ENCODE measurements at places on chromosomes 5 and 9.

DNA sequence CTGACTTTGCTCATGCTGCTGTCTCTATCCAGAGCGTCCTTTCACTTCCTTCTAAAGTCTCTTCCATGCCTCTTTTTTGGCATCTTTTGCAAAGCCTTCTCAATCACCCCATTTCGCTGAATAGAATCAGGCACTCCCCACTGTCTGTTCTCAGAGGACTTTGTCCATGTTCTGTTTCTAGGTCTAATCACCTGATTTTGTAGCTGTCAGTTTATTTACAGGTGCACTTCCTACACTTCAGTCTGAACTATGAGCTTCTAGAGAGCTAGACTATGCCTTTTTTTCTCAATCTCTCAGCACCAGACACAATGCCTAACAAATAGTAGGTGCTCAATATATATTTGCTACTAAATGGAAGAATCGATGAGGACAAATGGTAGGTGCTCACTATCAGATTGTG, 29.9 kb downstream of the TLR4 start:
- DNase-seq: no peak

- DNase-seq: no peak
Measured at GRCh38 chr5:82296929-82297328, 18.8 kb upstream of the RPS23 start.

GRCh38 chr9:5614985-5615384, 13.9 kb upstream of the RIC1 start:
- no peak for DNase-seq

DNA sequence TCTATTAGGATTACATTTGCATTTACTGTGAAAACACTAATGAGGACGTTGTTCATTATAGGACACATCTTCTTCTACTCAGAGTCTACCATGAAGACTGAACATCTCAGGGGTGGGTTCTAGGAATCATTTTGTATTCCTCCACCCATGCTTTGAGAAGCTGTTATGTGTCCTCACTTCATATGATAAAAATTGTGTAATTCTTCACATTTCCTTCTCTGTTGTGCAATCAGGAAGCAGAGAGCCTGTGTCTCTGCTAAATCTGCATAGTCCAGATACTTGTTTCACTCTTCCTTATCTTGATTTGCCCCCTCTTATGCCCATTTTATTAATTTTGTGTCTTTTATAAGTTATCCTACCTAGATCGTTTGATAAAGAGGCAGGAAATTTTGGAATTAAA, 97.8 kb upstream of the IQGAP2 start:
- no peak for DNase-seq

DNA sequence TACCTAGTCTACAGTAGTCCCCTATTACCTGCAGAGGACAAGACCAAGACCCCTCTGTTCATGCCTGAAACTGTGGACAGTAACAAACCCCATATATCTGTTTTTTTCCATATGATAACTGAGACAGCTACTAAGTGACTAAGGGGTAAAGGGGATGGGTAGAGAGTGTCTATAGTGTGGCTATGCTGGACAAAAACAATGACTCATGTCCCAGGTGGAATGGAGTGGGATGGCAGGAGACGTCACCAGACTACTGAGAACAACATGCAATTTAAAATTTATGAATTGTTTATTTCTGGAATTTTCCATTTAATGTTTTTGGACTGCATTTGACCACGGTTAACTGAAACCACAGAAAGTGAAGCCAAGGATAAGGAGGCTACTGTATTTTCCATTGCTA, 171.8 kb downstream of the AGTPBP1 start:
- DNase-seq: no peak

- DNase-seq: no peak
Measured at GRCh38 chr5:82952326-82952725, 124.9 kb downstream of the TMEM167A start.

GRCh38 chr5:154352960-154353548, 92.7 kb upstream of the SAP30L start:
- DNase-seq: no peak

GRCh38 chr9:129632460-129632859, 6.5 kb downstream of the NTMT1 start:
- no peak for DNase-seq

GRCh38 chr5:56286015-56286884, 53.1 kb upstream of the ANKRD55 start:
- DNase-seq: no peak

- DNase-seq: no peak
Measured at GRCh38 chr5:138874771-138875551, at the start of gene LRRTM2. TSS of gene LRRTM2 (minus strand) at chr5:138875335. CDS start at chr5:138874911, 424 bp downstream.

DNA sequence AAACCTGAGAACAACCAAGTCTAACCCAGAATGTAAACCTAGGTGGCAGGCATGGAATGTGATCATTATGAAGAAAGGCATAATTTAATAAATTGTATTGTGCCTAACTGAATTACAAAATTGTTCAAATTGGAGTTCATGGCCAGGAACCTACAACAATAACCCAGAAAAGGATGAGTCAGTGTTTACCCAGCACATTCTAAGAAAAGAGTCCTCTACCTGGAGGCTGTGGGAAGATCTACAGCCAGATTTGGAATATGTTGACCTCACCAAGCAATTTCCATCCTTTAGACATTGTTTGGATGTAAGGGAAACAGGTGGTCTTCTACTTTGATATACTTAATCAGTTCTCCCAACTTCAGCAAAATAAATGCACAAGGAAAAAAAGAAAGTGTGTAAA, 152.2 kb downstream of the TMEM161B start:
- DNase-seq: no peak

- DNase-seq: no peak
Measured at GRCh38 chr9:131876486-131876885, 136.6 kb upstream of the RAPGEF1 start.

DNA sequence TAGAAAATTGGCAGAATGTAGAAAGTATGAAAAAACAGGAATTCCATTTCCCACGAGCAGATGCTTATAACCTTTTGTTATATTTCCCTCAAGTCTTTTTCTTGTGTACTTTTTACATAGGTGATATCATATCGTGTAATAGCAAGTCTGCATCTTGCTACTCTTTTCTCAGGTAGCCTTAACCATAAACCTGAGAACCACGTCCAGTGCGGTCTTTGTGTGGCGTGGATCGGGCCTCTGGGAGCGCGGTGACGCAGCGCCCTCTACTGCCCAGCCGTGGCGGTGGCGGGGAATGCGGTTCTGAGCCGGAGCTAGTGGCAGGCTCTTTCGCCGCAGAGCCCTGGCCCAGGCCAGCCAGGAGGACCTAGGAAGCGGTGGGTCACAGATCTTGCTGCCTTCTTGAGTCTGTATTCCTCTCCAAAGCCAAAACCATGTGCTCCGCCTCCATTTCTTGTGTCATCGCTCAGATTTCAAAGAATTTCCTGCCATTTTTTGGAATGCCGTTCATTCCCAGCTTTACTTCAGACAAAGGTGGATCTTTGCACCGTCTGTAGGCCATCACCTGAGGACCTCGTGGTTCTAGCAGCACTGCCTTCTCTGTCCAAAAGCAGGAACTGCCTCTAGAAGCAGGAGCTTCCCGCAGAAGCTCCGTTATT, 71.9 kb downstream of the MVB12B start:
- DNase-seq: peak; percentile 47

DNA sequence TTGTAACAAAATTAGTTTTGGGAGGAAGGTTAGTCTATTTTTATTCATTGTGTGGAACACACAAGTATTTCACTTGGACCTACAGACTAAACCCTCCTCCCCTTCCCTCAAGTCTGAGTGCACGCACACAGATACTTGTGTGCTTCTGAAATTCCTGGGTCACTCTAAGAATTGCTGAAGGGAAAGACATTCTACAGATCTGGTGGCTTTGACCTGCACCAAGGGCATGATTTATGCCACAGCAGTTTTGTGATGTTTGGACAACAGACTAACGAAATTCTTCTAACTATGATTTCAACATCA, 150.5 kb downstream of the ARL15 start:
- no peak for DNase-seq

GRCh38 chr5:124745007-124745927, 1.2 kb downstream of the ZNF608 start:
- DNase-seq: no peak

DNA sequence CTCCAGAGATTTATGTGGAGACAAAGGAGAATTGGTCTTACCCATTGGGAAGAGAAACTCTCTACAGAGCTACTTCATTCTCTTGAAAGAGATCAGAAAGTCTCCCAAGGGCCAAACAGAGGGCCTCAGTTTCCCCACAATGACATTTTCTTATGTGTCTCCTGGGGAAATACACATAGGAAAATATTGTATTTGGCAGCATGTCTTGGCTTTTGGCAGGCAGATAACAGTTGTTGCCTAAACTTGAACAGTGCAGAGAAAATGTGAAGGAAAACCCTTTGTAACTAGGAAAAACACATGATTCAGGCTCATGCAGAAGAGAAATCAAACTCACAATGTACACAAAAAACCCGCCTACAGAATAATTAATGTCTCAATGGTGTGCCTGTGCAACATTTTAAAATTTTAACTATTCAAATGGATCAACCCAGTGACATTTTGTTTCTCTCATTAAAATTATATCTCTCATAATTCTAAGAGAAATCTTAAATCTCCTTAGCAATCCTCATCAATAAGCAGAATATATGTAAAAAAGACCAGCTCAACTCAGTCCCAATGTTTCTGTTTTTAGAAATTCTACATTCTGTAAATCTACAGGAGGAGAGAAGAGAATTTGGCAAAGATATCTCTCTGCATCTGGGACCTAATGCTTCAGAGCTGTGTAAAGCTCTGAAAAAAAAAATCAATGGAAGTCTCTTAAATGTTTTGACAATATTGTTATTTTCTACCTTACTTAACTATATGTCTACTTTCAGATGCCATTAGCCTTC, 205.1 kb downstream of the ADAMTSL1 start:
- no peak for DNase-seq

GRCh38 chr9:38036359-38037084, 32.5 kb downstream of the SHB start:
- peak; percentile 56 for DNase-seq

GRCh38 chr5:151204051-151204450, 19.8 kb downstream of the CCDC69 start:
- DNase-seq: no peak

- DNase-seq: no peak
Measured at GRCh38 chr9:9730174-9730573, 882.6 kb downstream of the PTPRD start.

GRCh38 chr5:55832446-55832845, 18.7 kb upstream of the IL31RA start:
- DNase-seq: no peak

DNA sequence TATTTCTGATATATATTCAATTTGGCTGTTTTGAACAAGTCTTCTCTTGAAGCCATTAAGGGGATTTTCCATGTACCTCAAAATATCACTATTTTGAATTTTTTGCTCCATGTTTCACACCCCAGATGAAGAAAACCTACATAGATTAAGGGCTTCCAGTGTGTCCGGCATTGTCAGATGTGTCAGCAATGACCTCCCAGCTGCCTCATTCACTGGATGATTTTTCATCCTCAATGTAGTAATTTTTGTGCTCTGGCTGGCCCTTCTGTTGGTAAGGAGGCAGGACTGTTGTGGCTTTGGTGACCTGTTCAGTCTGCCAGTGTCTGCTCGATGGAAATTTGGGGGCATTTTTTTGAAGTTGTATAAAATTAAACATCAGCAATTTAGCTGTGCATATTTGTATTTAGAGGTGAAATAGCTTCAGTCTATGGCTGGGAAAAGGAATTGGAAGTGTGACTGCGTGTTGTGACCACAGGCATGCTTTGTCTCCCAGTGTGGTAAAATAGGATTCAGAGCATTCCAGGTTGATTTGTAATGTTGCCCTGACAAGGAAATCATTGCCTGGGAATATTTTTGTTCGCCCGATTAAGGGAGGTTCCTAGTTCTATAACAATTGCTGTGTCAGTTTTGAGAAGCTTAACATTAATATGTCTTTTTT, 312.4 kb downstream of the ARHGEF28 start:
- DNase-seq: no peak

DNA sequence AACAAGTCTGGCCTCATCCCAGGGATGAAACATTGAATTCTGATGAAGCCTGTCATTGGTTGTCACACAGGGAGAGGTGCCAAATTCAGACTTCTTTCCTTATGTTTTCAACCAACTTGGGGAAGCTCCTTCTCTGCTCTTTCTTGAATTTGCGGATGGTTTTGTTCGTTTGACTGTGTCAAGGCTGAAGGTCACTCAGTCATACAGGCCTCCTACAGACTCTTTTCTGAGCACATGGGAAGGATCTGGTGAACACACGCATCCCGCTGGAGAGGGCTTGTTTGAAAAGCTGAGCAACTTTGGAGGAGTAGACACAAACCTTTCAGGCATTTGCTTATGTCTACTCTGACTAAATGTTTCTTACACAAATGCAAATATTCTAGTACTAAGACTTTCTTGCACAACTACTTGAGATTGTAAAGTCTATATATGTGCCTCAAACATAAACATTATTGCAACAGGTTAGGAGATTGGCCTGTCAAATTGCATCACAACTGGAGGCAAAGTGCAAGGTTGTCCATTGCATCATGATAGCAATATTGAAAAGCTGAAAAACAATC, 151.5 kb upstream of the NR3C1 start:
- no peak for DNase-seq

DNA sequence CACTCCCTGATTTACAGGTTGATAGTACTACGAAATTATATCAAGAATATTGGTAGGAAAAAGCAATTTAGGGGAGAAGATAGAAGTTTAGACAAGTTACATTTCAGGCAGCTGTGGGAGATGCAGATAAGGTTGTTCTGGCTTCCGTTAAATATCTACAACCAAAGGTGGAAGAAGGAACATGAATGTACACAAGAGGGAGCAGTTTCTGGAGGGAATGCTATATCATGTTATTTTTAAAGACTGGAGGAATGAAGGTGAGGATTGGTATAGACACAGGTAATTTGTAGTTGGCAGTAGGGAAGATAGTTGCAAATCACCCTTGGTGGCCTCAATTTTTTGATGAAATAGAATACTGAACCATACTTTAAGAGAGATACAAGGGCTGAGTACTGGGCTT, 187.3 kb upstream of the NMUR2 start:
- DNase-seq: no peak

- no peak for DNase-seq
Measured at GRCh38 chr5:128538250-128539037, 399 bp upstream of the FBN2 start.

DNA sequence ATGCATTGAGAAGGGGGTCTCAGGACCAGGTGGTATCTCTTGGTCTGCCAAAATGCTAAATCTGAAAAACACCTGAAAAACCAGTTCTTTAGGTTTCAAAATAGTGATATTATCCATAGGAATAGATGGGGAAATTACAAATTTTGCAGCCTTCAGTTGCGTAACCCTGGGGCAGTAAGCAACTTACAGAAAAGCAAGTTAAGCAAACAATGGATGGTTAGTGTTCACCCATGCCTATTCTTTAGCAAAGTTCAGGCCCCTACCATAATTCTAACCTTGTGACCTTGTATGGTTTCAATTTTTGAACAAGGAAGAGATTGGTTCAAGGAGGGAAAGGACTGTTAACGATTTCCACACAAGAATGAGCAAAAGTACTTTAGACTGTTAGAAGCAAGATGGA, 24.5 kb downstream of the GLRX start:
- DNase-seq: no peak

GRCh38 chr5:98768160-98768959, 5.1 kb upstream of the RGMB start:
- DNase-seq: peak; percentile 25

GRCh38 chr5:132681476-132681831, 7.7 kb downstream of the IL4 start:
- DNase-seq: no peak
